ENCODE measurements at places on chromosomes 16 and 17.

DNA sequence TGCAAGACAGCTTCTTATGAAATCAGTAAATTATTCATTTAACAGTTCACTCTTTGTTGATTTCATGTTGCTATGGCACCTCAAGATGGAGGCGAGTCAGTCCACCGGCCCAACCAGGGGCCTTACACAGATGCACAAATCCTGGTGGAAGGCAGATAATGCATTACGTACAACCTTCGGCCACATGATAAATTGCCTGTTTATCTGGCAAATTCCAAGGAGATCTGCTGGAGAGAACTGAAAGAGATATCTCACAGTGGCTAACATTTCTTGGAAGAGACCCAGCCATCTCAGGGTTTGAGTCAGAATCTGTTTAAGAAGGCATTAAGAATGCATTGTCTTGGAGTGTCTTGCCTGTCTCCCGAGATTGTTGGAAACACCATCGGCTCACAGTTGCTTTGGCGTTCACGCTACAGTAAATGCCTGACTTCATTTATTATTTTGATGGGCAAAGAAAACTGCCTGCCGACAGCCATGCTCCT lies 225.6 kb downstream of the MSI2 start:
- H3K4me1 ChIP-seq: peaks cover 4% of the 10 kb centered on the region
- no peaks in the 10 kb centered on the region for H3K27me3 ChIP-seq
- no peak for DNase-seq
- no peak overlapping the region for H3K27ac ChIP-seq
- H3K36me3 ChIP-seq: no peaks in the 10 kb centered on the region

DNA sequence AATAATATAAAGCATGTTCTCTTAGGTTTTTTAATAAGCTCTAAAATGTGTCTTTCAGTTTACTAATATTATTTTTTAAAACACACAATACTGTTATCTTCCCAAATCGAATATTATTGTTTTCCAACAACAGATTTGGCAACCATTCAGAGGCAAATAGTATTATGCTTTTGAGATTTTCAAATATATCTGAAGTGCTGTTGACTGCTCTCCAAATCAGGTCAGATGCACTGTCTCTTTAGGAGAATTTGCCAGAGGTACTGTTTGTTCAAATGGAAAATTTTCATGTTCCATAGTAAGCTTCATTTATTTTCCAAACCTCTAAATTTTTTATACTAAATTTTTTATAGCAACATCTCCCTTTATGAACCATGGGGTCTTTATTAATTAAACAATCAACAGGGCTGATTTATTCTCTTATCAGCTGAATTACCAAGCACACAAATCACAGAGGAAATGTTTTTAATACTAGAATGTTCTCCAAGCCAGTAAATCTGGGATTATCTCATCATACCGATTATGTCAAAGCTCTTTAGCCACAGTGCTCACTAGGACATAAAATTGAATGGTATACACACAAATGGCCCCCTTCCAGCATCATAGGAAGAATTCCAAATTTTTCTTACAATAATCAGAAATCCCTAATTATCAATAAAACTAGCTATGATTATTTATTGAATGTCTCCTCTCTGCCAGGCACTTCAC lies 108.8 kb upstream of the HLF start:
- H3K4me3 ChIP-seq: no peak overlapping the region
- H3K36me3 ChIP-seq: no peaks in the 10 kb centered on the region
- H3K4me1 ChIP-seq: no peaks in the 10 kb centered on the region
- H3K27ac ChIP-seq: no peak overlapping the region
- no peaks in the 10 kb centered on the region for H3K27me3 ChIP-seq

GRCh38 chr17:78781104-78781892 lies 775 bp downstream of the CYTH1 start:
- no peaks in the 10 kb centered on the region for H3K4me1 ChIP-seq
- no peaks in the 10 kb centered on the region for H3K27me3 ChIP-seq
- peak overlapping the region; percentile 92 for H3K27ac ChIP-seq
- H3K36me3 ChIP-seq: no peaks in the 10 kb centered on the region
- peak; percentile 57 for DNase-seq

DNA sequence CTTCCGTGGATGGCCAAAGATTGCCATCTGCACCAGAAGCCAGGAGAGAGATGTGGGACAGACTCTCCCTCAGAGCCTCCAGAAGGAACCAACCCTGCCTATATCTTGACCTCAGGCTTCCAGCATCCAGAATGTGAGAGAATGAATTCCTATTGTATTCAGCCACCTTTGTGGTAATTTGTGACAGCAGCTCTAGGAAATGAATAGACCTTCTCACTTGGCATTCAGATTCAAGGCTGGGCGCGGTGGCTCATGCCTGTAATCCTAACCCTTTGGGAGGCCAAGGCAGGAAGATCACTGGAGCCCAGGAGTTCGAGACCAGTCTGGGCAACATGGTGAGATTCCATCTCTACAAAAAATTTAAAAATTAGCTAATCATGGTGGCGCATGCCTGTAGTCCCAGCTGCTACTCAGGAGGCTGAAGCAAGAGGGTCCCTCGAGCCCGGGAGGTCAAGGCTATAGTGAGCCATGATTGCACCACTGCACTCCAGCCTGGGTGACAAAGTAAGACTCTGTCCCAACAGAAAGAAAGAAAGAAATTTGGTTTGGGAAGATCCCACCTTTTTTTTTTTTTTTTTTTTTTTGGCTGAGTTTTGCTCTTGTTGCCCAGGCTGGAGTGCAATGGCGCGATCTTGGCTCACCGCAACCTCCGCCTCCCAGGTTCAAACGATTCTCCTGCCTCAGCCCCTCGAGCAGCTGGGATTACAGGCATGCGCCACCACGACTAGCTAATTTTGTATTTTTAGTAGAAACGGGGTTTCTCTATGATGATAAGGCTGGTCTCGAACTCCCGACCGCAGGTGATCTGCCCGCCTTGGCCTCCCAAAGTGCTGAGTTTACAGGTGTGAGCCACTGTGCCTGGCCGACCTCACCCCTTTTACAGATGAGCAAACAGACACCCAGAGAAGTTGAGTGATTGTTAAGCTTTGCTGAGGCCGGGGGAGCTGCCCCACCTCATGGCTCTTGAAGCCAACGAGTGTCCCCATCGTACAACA lies 4.3 kb upstream of the CPSF4L start:
- no peaks in the 10 kb centered on the region for H3K27me3 ChIP-seq
- H3K4me3 ChIP-seq: no peak overlapping the region
- no peak overlapping the region for H3K27ac ChIP-seq
- peak; percentile 60 for DNase-seq

GRCh38 chr16:86502856-86503748 lies 7.2 kb upstream of the FOXF1 start:
- no peak for DNase-seq
- peaks cover 13% of the 10 kb centered on the region for H3K27me3 ChIP-seq
- no peaks in the 10 kb centered on the region for H3K36me3 ChIP-seq
- H3K4me3 ChIP-seq: no peak overlapping the region

DNA sequence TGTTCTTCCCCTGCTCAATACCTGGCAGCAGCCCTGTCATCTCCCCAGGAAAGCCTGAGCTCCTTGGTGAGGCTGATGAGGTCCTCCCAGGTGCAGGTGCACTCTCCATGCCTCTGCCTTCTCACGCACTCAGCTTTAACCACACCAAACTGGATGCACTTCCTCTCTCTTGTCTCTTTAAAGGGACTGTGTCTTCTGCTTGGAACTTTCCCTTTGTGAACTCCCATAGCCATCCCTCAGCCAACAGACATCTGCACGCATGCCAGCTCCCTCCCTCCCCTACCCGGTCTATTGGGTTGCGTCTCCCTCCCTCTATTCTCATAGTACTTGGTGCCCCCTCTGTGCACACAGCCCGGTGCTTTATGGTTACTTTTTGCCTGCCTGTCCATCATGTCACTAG lies 231.2 kb downstream of the MSI2 start:
- H3K4me3 ChIP-seq: no peak overlapping the region
- no peak for DNase-seq
- no peaks in the 10 kb centered on the region for H3K36me3 ChIP-seq
- H3K4me1 ChIP-seq: peaks cover 4% of the 10 kb centered on the region
- H3K27me3 ChIP-seq: no peaks in the 10 kb centered on the region

GRCh38 chr17:39625198-39625785 lies 1.5 kb upstream of the PPP1R1B start:
- no peaks in the 10 kb centered on the region for H3K27me3 ChIP-seq
- no peak overlapping the region for H3K4me3 ChIP-seq
- H3K36me3 ChIP-seq: no peaks in the 10 kb centered on the region
- no peak overlapping the region for H3K27ac ChIP-seq
- no peak for DNase-seq
- H3K4me1 ChIP-seq: peaks cover 6% of the 10 kb centered on the region

DNA sequence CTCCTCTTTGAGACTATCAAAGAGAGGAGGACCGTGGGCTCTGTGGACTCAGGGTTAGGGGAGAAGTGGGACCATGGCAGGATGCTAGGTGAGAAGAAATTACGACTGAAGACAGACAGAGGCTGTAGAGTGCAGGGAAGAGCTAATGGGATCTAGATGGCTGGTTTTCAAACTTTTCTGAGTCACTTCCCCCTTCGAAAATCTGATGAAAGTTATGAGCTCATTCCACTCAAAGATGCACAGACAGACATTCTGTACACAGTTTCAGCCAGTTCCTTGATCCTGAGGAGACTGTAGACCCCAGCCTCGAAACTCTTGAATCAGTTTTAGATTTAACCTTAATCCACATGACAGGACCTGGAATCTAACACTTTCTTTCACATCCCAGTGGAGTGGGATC lies 40.7 kb downstream of the RGS9 start:
- H3K27me3 ChIP-seq: no peaks in the 10 kb centered on the region
- DNase-seq: no peak
- H3K27ac ChIP-seq: no peak overlapping the region
- no peaks in the 10 kb centered on the region for H3K4me1 ChIP-seq

DNA sequence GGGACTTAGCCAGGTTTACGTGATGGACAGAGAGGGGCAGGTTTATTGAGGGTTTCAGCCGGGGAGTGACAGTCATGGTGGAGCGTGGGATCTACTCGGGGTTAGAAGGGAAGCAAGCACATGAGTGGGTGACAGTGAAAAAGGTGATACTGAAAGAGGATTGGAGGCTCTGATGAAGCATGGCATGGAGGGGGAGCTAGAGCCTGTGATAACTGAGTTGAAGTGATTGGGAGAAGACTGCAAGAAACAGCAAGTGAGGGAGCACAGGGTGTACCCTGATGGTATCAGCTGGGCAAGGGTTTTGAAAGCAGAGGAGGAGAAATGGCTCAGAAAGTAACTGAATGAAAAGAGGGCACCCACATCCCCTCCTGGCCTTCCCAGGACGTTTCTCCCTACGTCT lies 6.7 kb upstream of the KSR1 start:
- H3K4me1 ChIP-seq: no peaks in the 10 kb centered on the region
- H3K36me3 ChIP-seq: no peaks in the 10 kb centered on the region
- no peak overlapping the region for H3K4me3 ChIP-seq
- no peak overlapping the region for H3K27ac ChIP-seq
- no peaks in the 10 kb centered on the region for H3K27me3 ChIP-seq

DNA sequence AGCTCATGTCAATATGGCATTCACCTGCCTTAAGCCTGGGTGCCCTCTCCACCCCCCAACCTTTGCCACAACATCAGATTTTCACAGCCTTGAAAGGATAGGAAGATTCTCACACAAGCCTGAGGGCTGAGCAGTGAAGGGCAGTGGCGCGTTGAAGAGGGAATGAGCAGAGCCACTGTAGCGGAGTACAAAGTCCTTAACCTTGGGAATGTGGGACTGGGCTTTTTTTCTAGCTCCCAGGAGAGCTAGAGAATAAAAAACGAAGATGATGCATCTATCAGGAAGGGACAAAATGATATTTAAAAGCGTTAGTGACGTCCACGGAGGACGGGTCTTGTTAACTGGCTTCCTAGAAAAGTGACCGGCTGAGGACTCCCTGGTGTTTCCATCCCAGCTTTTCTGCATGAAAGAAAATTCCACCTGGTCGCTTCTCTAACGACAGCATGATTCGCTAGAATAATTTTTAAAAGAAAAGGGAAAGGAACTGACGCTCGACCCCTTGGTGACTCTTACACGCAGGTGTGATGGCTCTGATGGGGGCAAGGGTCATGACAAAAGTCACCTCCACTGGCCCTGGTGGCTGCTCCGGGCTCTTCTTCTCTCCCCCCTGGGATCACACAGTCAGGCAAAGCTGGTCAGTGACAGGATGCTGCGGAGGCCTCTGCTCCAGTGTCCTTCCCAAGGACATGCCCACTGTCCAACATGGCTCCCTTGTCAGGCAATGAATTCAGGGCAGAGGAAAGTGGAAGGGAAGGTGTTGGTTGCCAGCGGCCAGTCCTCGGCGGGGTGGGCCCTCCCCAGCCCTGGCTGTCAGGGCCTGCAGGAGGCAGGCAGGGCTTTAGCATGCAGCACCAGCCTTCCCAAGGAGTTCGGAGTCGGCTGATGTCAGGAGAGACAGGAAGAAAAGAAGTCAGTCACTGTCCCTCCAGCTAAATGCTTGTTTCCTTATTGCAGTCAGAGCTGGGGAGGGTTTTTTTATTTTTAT lies 58.4 kb upstream of the IRX3 start:
- no peaks in the 10 kb centered on the region for H3K4me1 ChIP-seq
- no peaks in the 10 kb centered on the region for H3K36me3 ChIP-seq

GRCh38 chr16:19691161-19691711 lies 26.8 kb downstream of the KNOP1 start:
- peaks cover 3% of the 10 kb centered on the region for H3K4me1 ChIP-seq
- no peak overlapping the region for H3K4me3 ChIP-seq
- peak overlapping the region; percentile 40 for H3K27ac ChIP-seq

GRCh38 chr16:81518439-81518757 lies 73.8 kb downstream of the CMIP start:
- peak overlapping the region; percentile 66 for H3K27ac ChIP-seq
- H3K27me3 ChIP-seq: no peaks in the 10 kb centered on the region
- no peak overlapping the region for H3K4me3 ChIP-seq
- DNase-seq: peak; percentile 43
- H3K36me3 ChIP-seq: no peaks in the 10 kb centered on the region

DNA sequence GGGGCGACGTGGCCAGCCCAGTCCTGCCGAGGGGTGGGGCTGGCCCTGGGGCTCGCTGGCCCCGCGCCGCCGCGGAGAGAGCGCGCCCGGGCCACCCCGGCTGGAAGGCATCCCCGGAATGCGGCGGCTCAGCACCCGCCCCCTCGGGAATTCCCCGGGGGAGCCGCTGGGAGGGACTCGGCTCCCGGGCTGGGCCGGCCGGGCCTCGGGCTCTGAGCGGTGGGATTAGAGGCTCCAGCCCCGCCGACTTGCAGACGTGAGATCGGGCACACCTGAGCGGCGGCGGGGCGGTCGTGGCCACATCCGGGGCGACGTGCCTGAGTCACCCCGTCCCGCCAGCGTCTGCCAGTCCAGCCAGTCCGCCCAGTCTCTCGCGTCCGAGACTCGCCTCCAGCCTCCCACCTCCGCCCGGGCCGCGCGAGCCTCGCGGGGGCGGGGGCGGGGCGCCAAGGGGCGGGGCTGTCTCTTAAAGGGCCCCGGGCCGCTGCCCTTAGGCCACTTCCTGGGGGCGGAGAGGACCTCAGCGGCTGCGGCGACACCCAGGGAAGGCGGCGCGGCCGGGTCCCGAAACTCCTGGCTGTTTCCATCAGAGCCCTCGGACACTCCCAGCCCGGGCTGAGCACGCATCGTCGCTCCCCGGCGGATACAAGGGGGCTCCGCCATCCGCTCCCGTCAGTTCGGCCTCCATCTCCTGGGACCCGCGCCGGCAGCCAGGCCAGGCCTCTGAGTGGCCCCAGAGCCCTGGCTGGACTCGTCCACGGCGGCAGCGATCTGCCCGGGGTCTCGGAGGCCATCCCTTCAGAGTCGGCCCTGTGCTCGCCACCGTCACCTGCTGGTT lies at the start of gene KCTD11:
Gene KCTD11 (plus strand): TSS at position 498 of the 838 bp plus-strand sequence.
- peak within 1 kb of the TSS; percentile 70 for H3K4me3 ChIP-seq
- peak within 1 kb of the TSS; percentile 99 for H3K27ac ChIP-seq
- H3K4me1 ChIP-seq: peaks cover 12% of the 10 kb centered on the region
- no peaks in the 10 kb centered on the region for H3K36me3 ChIP-seq

- no peak overlapping the region for H3K27ac ChIP-seq
- no peaks in the 10 kb centered on the region for H3K4me1 ChIP-seq
- no peaks in the 10 kb centered on the region for H3K27me3 ChIP-seq
- no peaks in the 10 kb centered on the region for H3K36me3 ChIP-seq
- no peak for DNase-seq
Observed at GRCh38 chr17:78598013-78598471, 20.8 kb upstream of the DNAH17 start.
